ENCODE measurements at places on chromosomes 2 and 18.

GRCh38 chr2:112776113-112776512 lies 8.2 kb downstream of the IL1A start:
- no peak for ATAC-seq

DNA sequence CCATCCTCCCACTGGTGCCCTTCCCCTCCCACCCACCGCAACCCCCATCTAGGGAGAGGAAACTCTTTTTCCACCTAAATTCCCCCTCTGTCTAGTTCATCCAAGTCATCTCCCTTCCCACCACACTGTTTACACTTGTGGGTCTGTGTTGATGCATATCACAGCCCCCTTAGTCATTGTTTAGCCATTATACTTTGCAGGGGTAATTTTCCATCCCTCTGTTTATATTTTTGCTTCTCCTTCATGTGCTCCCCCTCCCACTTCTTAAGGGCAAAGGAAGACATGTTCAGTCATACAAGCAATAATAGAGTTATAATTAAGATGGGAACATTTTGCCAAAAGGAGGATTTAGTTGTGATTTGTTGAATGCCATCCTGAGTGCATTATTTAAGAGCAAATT lies 187.8 kb upstream of the TNP1 start:
- ATAC-seq = no peak

- no peak for ATAC-seq
Observed at GRCh38 chr2:200408428-200409316, 101.2 kb downstream of the KCTD18 start.

DNA sequence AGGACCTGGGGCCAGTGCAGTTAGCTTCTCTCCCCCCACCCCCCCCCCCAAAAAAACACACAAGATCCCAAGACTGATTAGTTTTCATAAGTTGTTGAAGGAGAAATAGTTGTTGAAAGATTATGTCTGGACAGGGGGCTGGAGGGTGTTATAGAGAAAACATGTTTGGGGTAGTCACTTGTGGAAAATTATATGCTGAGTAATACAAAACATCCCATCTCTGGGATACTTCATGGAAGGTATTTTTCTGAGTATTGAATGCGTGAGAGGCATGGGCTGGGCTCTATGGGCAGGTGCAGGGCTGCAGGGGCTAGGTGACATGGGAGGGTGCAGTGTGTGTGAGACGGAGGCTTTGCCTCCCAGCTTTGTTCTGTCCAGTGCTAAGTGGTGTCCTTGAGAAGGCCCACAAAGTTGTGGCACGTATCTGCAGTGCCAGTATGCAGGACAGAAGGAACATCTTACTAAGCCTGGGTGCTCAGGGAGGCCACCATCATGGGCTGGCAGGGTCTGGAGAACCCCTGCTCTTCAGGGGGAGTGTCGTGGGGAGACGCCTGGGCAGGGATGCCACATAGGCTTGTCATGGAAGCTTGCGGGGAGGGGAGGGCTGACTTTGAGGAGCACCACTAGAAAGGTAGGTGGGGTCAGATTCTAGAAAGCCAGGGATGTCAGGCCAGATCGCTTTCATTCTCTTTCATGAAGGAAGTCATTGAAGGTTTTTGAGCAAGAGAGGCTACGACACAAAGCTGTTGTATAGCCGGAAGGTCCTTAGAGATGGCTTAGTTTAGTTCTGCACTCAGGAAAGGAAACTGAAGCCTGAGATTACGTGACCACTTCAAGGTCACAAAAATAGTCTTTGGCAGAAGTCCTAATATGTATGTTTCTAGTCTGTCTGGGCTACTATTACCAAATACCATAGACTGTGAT lies 232.0 kb downstream of the LDLRAD4 start:
- ATAC-seq = no peak

DNA sequence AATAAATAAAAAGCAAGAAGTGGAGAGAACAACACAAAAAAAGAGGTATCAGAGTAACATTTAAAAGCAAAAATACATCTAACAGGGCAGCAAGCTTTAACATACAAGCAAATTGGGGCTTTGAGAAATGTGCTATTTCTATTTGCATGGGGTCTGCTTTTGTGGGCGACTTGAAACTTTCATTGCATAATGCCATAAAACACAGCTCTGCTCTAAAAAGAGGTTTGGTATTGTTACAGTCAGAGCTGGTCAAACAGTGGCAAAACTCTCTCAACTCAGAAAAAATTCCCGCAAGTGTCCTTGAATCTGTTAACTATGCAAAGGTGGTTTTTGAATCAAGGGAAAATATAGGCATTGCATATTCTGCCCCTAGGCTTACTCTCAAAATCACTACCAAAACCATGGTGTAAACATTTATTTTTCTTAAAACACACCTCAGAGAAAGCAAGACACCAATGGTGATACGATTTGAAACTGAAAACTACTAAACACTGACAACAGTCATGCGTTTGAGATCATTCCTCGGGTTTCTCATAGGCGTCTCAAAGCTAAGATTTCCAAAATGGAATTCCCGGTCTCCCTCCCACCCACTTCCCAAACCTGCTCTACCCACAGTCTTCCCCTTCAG lies 45.5 kb downstream of the RNF152 start:
- ATAC-seq = no peak

DNA sequence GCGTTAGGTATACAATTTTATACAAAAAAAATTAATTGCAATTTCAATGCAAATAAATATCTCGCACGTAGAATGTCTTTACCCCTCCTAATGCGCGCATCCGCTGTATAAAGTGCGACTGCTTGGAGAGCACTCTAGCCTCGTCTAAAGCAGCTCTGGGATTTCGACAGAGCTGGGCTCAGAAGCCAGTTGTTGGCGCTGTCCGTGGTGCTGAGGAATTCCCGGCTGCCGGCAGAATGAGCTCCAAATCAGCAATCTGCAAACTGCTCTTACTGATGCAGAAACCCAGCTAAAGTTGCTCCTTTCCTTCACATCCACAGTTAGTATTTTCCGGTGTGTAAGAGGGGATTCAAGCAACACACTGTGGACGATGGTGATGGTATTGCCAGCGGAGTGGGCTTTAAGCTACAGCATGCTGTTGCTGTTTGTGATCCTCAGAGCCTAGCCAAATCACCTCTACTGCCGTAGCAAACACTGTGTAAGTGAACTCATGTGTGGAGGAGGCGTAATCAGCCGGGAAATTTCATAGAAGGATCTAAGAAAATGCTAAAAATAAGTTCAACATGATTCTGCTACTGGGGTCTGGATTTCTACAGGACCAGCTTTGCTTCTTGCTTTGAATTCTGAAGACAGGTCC lies at the start of gene VWC2L:
TSS of gene VWC2L (plus strand) at position 137 of the 637 bp plus-strand sequence. CDS start 3,140 bp downstream, outside the sequence.
- no peak for ATAC-seq

- no peak for ATAC-seq
Observed at GRCh38 chr2:40955042-40955441, 503.2 kb upstream of the SLC8A1 start.

GRCh38 chr2:54899576-54900200 lies 150.6 kb downstream of the RTN4 start:
- no peak for ATAC-seq

GRCh38 chr2:203763241-203763937 lies 57.0 kb downstream of the CD28 start:
- peak; percentile 76 for ATAC-seq

GRCh38 chr2:121570036-121570666 lies 39.5 kb downstream of the RNU4ATAC start:
- no peak for ATAC-seq

DNA sequence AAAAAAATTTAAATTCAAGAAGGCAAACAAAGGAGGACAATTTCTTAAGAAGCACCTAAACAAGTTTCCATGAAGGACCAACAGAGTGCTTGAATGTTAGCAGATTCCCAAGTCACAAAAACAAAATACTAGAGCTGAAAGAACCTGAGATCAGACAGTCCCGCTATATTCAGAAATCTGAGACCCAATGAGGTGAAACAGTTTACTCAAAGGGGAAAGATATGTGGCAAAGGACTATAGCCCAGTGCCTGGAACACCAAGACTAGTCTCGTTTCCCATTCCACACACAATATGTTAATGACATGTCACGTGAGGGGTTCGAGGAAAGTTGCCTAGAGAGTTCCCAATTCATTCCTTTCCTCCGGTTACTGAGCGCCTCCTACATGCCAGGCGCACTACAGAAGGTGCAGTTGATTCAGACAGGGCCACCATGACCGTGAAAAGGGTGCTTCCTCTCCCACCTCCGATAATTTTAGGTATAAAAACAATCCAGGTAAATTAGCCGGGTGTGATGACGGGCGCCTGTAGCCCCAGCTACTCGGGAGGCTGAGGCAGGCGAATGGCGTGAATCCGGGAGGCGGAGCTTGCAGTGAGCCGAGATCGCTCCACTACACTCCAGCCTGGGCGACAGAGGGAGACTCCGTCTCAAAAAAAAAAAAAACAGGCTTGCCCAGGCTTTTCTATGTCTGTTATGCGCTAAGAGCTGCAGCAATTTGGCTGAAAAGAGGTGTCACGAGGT lies 617 bp downstream of the SRBD1 start:
- ATAC-seq = peak; percentile 59

DNA sequence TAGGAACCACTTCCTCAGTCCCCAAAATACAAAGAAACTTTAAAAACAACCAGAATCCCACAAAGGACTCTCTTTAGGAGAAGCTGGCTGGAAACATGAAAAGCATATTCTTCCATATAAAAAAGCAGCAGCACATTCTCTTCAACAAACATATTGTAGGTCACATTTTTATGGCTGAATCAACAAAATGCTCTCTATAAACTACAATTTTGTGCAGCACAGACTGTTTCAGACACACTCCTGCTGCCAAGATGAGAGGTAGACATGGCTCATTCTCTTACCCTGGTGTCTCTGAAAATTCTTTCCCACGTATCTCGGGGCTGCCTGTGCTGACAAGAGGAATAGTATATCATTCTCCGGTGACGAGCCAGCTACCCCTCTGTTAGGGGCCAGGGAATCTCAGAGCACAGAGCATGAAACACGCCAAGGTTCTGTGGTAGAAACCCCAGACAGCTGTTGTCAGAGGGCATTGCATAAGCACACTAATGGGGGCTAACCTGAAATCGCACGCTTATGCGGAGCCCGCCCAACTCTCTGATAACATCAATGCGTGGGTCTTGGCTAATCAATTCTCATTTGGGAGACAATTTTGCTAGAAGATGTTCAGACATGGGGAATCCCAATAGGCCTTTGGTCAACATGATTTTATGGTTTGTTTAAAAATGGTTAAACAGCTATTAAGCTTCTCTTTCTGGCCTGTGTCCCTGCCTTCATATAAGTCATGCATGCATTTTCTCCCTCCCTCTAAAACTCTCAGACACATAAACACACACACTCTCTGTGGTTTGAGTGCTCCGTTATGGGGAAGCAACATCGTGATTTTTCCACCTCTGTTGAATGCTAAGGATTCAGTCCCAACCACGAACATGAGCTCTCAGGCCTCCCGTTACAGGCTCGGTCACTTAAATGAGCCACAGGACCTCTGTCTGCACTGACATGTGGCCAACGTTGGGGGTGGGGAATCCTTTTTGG lies 177.5 kb downstream of the INO80D start:
- ATAC-seq = no peak

DNA sequence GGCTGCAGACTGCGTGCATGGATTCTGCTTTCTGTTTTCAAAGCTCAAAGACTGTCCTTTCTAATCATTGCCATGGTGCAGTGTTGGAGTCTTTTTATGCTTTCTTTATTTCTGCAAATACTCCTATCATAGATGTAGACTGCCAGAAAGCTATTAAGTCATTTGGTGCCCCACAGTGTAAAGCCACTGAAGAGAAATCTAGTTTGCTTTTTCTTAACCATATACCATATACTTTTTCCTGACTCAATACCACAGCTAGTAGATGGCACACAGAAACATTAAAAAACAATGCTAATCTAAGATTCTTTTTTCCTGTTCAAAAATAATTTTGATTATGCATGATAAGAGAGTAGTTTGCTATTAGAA lies 109.9 kb upstream of the RAB27B start:
- no peak for ATAC-seq

DNA sequence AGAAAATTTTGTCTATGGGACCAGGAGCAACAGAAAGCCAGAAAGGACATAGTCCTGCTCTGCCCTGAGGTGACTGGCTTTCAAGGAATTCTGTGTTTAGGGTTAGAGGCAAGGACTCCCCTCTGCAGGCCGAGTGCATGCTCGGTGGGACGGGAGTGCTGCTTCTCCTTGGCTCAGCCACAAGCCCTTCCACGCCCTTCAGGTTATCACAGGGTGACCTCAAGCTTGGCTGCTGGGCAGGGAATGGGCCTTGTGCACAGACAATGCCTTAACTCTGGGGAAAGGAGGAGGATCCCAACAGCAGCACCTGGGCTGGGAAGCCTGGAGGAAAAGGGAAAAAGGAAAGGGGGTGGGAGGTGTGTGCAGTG lies 32.8 kb downstream of the FAM178B start:
- no peak for ATAC-seq

DNA sequence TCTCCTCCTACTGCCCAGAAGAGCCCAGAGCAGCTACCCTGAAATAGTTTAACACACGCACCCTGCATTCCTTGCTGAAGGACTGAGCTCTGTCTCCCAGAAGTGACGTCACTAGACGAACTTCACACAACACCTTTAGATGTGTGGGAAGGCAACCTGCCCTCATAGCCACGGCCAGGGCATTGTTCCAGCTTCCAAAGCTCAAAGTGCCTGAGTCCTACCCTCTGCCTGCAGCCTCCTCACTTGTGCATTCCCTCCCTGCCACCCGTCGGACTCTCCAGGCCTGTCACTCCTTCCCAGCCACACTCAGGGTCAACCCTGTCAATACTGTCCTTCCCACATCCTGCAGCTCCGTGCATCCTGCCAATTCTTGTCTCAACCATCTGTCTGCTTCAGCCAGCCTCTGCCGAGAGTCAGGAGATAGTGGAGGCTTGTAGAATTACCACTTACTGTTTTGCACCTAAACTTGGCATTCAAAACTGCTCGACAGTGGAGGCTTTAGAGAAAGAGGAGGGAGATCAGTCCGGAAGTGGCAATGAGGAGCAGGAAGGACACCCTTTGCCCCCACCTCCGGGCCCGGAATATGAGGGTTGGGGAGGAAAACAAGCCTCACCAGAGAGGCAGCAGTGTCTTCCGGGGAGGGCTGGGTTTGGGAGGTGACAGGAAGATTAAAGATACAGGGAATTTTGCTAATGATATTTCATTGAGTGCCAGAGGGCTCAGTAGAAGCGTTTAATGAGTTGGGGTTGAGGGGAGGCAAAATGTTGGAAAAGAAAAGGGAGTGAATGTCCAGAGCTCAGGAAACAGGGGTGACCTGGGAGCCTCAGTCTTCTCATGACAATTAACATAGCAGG lies 72.3 kb upstream of the ATG16L1 start:
- no peak for ATAC-seq

- peak; percentile 10 for ATAC-seq
Observed at GRCh38 chr18:76466410-76466991, 28.5 kb downstream of the ZNF516 start.

- ATAC-seq = no peak
Observed at GRCh38 chr2:219368690-219369191, 19.0 kb downstream of the DNPEP start.

DNA sequence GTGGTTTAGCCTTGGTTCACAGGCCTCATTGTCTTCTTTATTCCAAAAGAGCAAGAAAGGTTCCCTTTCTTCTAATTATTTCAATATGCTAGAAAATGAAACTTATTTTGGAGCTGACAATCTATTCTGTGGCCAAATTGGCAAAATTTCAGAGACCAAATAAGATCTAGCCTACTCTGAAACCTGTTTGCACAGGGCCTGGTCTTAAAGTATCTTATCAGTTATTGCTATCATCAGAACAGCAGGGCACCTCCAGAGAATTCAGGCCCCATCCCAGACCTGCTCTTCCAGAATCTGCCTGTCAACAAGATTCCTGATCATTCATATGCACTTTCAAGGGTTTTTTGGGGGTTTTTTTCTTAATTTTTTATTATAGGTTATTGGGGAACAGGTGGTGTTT lies 198.7 kb downstream of the ANAPC1 start:
- no peak for ATAC-seq

GRCh38 chr2:100239486-100240210 lies 82.7 kb downstream of the LONRF2 start:
- no peak for ATAC-seq

GRCh38 chr2:12697617-12698016 lies 19.1 kb upstream of the TRIB2 start:
- no peak for ATAC-seq
